Ammon's horn (tissue), 1 donor: ENCODE measurements at places on chromosomes 2 and 18.

DNA sequence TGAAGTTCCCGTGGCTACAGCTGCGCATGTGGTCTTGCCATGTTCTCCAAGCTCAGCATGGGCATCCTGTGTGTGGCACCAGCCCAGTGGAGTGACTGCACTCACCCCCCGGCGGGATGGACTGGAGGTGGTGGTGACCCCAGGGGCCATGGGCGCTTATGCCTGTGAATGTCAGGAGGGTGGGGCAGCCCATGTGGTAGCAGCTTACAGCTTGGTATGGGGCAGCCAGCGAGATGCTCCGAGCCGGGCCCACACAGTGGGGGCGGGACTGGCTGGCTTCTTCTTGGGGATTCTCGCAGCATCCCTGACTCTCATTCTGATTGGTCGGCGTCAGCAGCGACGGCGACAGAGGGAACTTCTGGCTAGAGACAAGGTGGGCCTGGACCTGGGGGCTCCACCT is 25.6 kb downstream of the SEMA4F start:
- no peak for DNase-seq

DNA sequence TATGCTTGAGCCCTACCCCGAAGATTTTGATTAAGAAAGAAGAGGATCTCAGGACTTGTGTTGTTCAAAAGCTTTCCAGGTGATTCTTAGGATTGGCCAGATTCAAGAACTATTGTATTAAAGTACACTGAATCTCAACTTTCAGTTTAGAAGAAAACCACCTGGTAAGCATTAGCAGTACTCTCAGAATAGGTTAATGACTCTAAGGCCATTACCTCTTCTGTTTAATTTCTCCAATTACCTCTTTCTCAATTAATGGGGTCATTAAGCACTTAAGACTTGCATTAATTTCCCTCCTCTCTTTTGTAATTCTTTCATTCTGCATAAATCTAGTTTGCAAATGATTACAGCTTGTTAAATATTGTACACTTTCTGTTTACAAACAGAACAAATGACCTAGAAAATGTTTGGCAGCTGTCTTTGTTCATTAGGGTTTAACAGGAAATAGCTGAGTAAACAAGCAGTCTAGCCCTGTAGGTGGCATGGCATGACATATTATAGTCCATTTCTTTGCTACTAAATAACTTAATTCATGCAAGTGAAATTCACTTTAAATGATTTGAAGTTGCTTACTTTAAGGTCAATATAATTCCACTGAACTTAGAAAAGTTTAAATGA is 20.4 kb upstream of the TDRD15 start:
- DNase-seq: no peak

GRCh38 chr2:111618226-111618977 is 265.6 kb downstream of the ANAPC1 start:
- no peak for DNase-seq

DNA sequence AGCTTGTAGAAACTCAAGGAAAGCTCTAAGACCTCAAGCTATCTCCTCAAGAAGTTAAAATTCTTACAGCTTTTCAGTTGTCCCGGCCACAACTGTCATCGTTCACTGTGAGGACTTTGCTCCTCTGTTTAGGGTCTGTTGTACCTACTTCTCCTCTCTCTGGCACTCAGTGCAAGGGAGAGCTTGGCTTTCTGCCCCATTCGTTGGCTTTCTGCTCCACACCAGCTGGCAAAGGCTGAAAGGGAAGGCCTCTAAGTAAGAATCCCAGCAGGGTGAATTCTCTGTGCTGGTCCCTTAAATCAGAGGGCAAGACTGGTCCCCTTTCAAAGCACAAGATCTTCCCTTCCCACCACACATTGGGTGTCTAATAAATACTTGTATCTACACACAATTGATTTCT is 17.3 kb downstream of the ZBTB7C start:
- peak; percentile 47 for DNase-seq

GRCh38 chr2:233817361-233817911 is 36.9 kb downstream of the HJURP start:
- no peak for DNase-seq

DNA sequence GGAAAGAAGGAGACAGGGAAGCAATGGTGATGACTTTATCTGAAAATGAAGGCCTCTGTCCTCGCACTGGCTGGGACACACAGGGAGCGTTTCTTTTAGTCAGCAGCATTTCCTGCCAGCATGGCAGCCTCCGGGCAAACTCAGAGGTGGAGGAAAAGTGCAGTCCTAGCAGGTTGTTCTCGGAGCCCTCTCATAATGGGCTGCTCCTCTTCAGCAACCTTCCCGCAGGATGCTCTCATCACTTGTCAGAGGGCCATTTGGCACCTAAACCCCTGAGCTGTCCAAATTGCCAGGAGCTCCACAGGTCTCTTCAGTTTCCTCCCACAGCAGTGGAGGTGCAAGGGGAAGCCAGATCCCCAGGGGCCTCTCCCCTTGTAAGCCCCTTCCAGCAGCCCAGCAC is 6.2 kb downstream of the STK39 start:
- DNase-seq: no peak

- DNase-seq: no peak
Measured at GRCh38 chr2:10190737-10191532, 68.4 kb downstream of the RRM2 start.

GRCh38 chr2:239300242-239300641 is 100.6 kb downstream of the HDAC4 start:
- no peak for DNase-seq

- DNase-seq: no peak
Measured at GRCh38 chr2:142629193-142629592, 248.3 kb upstream of the KYNU start.

DNA sequence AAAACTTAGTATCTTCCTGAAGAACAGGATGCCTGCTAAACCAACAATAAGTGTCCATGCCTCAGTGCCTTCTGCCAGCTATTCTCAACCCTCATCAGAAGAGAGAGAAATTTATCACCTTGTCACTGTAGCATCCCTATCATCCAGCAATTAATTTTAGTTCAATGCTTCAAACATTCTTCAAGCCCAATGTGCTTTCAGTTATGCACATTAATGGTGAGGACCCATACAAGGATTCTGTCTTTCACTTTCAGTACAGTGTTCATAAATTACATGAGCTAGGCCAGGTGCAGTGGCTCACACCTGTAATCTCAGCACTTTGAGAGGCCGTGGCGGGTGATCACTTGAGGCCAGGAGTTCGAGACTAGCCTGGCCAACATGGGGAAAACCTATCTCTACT is 47.0 kb upstream of the MSH6 start:
- DNase-seq: no peak

GRCh38 chr18:64474773-64475172 is 325.9 kb upstream of the LINC00305 start:
- no peak for DNase-seq

- no peak for DNase-seq
Measured at GRCh38 chr2:95039363-95039762, 13.9 kb downstream of the MAL start.

DNA sequence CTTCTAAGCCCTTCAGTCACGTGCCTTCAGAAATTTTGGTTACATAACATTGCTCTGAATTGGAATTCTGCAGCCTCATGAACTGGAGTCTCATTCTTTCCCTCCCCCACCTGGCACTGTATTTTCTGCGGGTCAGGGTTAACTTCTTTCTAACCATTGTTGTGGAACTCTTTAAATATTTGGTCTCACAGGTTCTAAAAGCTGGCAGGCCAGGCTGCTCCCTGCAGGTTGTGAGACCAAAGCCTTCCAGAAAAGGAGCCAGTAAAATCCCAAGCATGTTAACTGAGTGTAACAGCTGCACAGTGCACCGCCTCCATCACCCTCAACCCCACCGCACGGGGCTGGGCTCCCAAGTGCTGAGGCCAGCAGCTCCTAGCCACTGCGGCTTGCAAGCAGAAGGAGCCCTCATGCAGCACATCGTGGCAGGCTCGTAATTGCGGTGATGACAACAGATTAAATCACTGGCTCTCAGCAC is 174.1 kb upstream of the ALPP start:
- DNase-seq: peak; percentile 47

- DNase-seq: no peak
Measured at GRCh38 chr2:61257446-61257845, 95.5 kb downstream of the C2orf74 start.

- DNase-seq: no peak
Measured at GRCh38 chr2:1748741-1749488, 4.6 kb upstream of the PXDN start.

GRCh38 chr2:151914989-151915628 is 86.9 kb upstream of the ARL5A start:
- peak; percentile 39 for DNase-seq

DNA sequence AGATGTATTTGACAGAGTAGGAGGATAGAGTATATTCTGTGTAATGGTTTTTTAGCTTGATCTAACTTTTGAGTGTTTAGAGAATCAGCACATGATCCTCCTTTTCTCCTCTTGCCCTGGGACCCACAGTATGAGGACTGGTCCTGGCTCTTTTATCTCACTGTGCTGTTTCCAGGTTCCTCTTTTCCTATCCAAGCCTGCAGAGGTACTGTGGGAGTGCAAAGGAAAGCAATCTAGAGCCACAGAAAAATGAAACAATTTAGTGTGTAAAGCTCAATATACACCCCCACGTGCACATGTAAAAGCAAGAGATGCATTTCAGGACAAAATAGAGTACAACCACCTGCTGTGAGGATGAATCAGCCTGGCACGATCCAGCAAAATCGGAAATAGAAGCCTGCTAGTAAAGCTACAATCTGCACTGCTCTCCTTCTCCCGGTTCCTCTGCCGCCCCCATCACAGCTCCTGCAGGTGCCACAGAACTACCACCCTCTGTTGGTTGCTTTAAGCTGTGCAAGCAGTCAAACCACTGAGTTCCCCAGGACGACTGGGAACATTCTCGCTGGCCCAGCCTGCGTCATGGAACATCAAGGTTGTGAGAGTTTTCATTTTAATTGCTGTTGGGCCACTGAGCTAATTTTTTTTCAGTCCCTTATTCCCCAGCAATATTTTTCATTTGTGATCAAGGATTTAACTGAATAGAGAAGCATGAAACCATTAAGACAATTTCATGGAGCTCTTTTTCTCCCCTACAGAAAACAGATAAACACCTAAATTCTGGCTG is 47.8 kb upstream of the MAPRE3 start:
- DNase-seq: peak; percentile 92

- no peak for DNase-seq
Measured at GRCh38 chr2:203238292-203238703, 520 bp upstream of the CYP20A1 start.

DNA sequence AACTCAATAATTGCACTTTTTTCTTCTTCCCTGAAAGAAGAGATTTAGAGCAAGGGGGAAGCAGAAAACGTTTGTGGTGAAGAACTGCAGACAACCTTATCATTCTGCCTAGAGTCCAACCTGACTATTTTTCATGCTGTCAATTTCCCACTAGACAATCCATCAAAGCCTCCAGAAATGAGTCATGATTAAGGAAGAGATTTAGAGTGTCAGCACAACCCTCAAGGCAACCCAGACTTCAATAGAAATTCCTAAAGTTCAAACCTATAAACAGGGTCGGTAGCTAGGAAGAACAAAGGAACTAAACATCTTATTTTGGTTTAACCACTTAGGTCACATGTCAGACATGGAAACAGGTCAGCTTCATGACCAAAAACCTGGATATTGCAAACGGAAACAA is 86.9 kb downstream of the SLC25A12 start:
- DNase-seq: no peak

GRCh38 chr2:159086342-159086741 is 117.9 kb downstream of the TANC1 start:
- peak; percentile 57 for DNase-seq

DNA sequence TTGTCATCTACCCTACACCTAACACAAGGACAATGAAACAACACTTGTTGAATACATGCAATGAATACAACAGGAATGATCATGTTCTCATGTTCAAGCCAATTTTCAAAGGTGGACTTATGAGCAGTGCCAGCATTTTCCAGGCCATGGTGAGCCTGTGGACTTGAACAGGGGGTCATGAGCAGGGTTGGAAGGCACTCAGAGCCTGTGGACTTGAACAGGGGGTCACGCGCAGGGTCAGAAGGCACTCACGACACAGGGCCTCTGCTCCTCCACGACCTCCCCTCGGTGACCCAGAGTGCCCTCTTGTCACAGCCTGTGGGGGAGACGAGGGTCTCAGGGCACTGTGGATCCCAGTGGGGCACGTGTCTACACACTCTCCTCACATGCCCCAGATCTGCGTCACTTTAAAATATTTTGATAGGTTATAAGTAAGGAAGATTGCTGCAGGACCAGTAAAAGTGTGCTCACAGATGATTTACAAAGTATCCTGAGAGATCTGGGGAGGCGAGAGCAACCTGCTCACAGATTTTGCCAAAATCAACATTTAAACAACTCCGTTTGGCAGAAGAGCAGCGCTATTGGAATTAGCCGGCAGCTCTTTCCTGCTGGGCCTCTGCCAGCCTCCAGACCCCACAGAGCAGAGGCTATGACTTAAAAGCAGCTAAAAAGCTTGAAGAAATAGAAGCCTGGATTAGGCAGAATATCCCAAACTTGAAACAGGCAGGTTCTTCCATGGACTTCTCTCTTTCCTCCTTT is 121.9 kb downstream of the TMEM18 start:
- DNase-seq: no peak

DNA sequence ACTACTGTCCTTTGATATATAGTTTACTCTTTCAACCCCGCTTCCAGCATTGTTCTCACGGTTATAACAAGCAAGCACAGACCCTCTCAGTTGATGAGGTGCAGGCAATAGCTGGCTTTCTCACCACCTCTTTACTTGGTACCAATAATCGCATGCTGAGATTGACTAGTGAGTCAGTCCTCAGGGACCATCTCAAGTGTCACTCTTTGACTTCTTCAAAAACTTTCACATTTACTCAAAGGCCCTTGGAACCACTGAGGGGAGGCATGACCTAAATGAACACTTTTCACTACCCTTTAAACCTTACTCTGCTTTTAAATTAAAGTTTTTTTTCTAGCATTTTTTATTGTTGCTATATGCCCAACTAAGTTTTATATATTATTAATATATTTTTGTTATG is 101.8 kb downstream of the DAW1 start:
- DNase-seq: no peak

- DNase-seq: no peak
Measured at GRCh38 chr2:218856167-218856895, 3.3 kb upstream of the WNT6 start.

GRCh38 chr2:64768491-64769005 is 114.8 kb upstream of the SERTAD2 start:
- no peak for DNase-seq

- no peak for DNase-seq
Measured at GRCh38 chr18:55189972-55190371, 230.7 kb upstream of the CCDC68 start.

- DNase-seq: no peak
Measured at GRCh38 chr18:10524507-10525370, 1.1 kb upstream of the NAPG start.

- DNase-seq: peak; percentile 21
Measured at GRCh38 chr2:76075126-76075525, 364.4 kb upstream of the GCFC2 start.
